Mesenteric fat pad (tissue), 1 donor: ENCODE measurements at places on chromosomes 16 and 17. TPM values are rescaled to one million over a fixed set of nuclear protein-coding genes. Genes with fewer than 3 reads are reported as not detected.

DNA sequence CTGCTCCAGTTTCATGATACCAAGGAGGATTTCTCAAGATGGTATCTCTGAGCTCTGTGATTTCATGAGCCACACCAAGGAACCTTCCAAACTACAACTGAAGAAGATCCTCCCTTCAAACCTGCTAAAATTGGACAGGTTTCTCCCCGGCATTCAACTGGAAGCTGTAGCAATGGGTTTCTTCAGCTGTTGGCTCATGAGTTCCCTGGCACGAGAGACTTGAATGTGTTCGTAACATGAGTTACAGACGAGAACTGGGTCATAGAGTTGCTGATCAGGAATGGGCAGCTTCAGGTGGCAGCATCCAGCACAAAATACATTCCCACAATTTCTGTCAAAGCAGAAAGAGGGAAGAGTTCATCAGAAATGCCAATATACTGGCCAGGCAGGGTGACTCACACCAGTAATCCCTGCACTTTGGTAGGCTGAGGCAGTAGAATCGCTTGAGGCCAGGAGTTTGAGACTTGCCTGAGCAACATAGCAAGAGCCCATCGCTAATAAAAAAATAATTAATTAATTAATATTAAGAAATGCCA lies 3.4 kb upstream of the HSF5 start:
- no peak for DNase-seq

DNA sequence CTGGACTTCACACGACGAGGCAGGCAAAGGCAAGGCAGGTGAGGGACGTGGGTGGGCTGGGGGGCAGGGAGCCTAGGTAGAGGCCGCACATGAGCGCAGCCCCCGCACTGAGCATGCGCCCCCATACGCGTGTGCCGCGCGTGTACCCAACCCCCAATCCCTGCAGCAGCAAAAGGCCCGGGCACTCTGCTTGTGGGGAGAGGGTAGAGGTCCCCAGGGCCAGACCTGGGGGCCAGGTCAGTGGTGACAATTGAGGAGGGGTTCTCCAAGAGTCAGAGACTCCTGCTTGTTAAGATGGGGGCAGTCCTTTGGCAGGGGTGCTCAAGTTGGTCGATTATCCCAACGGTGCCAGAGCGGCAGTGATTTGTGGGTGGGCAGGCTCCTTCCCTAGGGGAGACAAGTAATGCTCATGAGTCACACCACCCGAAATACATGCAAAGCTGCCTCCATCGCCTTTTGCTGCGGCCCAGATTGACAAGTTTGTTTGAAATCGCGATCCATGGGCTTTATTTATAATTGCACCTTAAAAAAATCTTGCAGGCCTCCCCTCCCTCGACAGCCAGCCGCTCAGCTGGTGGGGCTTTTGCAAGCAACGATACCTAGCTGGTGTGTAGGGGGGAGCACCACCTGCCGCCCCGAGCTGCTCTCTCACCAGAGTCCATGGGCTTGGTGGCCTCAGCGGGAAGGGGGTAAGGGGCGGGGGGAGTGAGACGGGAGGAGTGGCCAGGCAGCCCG lies 1.1 kb upstream of the GIT1 start:
- DNase-seq: no peak

DNA sequence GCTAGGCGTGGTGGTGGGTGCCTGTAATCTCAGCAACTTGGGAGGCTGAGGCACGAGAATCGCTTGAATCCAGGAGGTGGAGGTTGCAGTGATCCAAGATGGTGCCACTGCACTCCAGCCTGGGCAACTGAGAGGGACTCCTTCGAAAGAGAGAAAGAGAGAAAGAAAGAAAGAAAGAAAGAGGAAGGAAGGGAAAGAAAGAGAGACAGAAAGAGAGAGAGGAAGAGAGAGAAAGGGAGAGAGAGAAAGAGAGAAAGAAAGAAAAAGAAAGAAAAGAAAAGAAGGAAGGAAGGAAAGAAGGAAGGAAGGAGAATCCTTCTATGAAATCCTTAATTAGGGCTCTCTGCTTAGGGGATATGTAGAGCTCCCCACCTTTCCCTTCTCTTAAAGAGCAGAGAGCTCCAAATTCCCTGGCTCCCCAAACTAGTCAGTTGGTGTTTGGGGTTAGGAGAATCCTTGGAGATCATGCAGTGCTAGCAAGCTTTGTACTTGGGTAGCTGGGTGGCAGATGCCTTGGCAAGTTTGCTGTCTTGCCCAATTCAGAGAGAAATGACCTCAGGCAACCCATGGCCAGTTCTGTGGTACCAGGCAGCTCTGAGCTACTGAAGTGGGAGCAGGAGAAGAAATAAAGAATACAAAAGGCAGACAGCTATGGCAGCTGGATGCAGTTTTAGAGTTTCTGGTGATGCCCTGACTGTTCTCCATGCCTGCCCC lies 8.9 kb upstream of the HOXB13 start:
- DNase-seq: no peak

DNA sequence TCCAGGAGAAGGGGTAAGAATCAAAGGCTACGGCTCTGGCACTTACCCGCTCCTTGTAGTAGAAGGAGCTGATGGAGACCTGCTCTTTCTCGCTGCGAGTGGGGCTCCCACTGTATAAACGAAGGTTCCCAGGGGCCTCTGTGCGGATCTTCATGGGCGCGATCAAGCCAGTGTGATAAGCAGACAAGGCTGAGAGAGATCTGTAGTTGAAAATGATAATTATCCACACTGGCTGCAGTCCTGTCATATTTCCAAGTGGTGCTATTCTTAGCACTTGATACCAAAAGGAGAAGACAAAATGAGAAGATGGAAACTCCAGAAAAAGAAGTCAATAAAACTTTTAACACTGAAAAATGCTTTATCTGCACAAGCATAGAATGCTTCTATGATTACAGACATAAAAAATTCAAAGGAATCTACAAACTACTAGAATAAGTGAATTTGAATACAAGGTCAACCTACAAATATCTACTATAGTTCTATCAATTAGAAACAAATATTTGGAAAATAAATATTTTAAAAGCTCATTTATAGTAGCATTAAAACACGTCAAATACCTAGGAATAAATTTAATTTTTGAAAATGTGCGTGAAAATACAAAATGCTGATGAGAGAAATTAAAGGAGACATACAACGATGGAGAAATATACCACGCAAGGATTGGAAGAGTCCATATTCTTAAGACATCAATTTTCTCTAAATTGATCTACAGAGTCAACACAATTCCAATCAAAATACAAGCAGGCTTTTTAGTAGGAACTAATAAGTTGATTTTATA lies 80.8 kb downstream of the WDR59 start:
- DNase-seq: no peak

DNA sequence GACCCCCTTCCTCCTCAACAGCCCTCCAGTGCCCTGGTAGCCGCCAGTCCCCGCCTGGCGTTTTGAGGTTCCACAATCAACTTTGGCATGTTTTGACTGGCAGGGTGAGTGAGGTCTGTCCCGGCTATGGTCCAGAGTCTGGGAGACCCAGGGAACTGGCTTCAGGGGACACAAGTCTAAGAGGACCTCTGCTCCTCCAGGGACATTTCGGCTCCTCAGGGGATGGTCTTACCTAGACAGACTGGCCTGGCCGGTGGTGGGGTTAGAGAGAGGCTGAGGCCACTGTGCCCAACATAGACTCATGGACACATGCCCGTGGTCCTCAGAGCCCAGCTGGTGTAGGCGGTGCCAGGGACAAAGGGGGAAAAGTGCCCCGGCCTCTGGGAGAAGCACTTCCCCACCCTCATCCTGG lies 2.2 kb downstream of the TMC8 start:
- no peak for DNase-seq

Gene TUBB3
- total RNA-seq: 4.2 TPM

Gene C17orf100
- 0.58 TPM for total RNA-seq

Gene MYOCD
- 4.5 TPM for total RNA-seq
